ENCODE measurements at places on chromosomes 12 and 14.

- DNase-seq: no peak
These were observed 16.3 kb upstream of the TBC1D30 start for GRCh38 chr12:64808110-64808509.

DNA sequence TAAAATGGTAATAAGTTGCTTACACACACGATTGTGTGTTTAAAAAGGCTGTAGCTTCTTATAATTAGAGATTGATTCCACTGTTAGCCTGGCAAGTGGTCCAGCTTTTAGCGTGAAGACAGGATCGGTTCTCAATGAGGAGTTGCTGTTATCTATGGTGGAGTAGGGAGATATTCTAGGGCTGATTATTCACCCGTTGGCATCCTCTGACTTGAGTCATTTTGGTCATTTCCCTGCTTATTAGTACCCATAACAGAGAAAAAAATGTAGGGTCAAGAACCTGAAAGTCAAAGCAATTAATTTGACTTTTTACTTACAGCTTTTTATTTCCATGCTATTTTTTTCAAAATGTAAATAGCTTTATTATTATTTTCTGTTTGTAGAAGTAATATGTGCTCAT lies 76.0 kb downstream of the KCNK13 start:
- DNase-seq: no peak

DNA sequence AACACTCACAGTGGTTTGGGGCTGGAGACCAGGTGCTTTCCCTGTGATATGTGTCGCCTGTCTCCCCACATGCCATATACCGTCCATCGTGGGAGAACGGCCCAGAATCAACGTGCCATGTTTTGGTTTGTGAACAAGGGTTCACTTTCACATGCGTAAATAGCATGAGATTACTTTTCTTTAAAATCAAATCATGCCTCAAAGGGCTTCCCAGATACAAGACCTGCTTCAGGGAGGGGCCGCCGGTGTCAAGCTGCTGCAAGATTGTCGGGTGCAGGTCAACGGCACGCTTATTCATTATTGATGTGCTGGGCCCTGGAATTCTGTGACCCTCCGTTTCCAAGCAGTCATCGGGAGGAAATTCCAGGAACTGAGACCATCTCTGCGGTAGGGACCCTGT lies 145.2 kb upstream of the RTL1 start:
- DNase-seq: no peak

DNA sequence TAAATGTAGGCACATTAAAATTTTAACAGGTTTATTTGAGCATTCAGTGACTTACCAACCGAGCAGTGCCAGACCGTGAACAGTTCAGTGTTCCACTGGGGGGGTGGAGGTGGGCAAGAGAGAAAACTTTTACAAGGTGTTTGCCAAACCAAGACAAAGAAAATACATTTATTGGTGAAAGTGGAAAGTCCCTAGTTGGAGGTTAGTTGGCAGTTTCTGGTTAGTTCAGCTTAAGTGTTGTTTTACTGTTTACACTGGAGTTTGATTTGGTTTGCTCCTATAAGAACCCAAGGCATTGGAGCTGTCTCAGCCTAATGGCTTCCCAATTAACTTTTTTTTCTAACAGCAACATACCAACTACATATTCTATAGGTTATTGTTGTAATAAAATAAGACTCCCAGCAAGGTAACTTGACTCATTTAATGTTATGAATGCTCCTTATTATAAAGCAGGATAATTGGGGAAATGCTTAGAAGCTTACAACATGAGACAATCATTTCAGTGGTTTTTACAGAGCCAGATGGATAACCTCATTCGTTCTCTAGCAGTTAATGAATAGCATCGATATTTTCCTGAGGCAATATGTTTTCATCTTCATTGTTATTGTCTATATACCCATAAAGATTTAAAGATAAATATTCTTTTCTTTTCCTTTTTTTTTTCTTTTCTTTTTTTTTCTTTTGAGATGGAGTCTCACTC lies 115.8 kb downstream of the ETNK1 start:
- DNase-seq: no peak

DNA sequence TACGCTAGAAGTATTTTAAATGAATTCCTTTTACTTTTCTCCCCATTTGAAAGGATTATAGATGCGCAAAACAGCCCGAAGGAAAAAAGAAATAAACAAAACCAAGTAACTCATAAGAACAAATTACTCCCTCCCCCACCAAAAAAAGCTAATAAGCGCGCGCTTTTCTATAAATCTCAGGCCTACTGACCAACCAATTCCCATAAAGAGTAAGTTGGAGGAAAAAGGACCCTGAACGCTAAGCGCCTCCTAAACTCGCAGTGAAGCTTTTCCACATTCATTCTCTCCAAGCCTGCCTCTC lies 588 bp downstream of the MBIP start:
- DNase-seq: no peak

DNA sequence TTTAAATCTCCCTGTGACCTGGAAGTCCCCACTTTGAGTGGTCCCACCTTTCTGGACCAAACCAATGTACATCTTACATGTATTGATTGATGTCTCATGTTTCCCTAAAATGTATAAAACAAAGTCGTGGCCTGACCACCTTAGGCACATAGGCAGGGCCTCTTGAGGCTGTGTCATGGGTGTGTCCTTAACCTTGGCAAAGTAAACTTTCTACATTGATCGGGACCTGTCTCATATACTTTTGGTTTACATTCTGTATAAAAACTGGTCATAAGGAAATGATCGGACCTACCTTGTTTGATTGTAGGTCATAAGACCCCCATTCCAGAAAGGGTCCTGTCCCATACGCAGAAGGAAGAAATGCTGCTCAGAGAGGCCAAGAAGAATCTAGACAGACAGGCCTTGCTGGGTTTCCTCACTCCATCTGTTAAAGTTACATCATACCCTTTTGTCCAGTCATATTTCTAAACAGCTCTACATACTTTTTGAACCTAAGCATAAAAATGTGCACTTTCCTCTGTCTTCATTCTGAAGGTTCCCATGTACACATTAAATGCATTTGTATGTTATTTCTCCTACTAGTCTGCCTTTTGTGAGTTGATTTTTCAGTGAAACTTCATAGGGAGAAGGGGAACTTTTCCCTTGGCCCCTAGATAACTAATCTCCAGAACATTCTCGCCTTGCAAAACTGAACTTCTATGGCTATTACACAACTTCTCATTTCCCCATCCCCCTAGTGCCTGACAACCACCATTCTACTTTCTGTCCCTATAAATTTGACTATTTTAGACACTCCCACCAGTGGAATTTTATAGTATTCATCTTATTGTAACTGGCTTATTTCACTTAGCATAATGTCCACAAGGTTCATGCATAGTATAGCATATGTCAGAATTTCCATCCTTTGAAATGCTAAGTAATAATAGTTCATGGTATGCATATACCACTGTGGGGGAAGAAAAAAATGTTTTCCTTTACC lies 30.2 kb upstream of the CPM start:
- DNase-seq: no peak

GRCh38 chr12:116489116-116489515 lies 70.1 kb upstream of the MAP1LC3B2 start:
- no peak for DNase-seq

- DNase-seq: no peak
These were observed 46.0 kb downstream of the SMIM41 start for GRCh38 chr12:52125476-52125900.

- DNase-seq: no peak
These were observed 443.3 kb downstream of the ADAMTS20 start for GRCh38 chr12:43108656-43109055.

DNA sequence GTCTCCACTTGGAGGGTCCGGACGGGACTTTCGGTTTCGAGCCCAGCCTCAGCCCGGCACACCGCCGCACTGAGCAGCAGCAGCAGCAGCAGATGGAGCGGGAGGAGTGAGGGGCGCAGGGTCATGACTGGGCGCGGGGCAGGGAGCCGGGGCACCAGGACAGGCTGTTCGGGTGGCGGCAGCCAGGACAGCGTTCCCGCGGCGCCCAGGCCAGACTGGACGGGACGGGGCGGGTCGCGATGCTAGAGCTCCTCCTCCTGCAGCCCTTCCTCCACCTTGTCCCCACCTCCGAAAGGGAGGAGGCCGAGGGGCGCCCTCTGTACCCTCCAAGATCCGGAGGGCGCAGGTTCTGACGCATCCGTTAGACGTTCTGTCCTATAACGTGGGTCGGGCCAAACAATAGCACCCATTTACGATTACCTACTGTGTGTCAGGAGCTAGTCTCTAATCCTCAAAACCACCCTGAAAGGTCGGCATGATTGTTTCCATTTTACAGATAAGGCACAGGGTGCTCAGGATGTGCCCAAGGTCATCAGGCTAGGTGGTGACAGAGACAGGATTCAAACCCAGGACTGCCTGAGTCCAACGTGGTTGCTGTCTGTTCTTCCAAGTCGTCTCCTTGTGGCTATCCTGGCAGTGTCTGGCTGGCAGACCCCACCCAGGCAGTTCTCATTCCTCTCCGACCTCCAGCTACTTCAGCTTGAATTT lies at the start of gene FKBP11:
FKBP11 (minus strand) TSS at position 189 of the 708 bp plus-strand sequence; CDS start at position 125, 64 bp downstream.
- DNase-seq: peak; percentile 56

DNA sequence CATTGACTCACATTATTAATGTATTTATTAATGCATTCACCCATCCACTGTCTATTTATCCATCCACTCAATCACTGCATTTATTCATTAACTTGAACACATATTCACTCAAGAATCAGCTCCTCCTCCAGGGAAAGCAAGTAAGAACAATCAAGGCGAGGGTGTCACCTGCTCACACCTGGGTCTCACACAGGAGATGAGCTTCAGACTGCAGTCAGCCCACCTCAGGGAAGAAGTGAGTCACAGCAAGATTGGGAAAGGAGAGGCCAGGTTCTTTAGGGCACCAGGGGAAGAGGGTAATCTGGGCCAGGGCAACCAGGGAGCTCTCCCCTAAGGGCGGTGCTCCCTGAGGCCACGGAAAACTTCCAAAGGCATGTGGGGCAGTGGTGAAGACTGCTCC lies 367.3 kb downstream of the BCL11B start:
- no peak for DNase-seq

DNA sequence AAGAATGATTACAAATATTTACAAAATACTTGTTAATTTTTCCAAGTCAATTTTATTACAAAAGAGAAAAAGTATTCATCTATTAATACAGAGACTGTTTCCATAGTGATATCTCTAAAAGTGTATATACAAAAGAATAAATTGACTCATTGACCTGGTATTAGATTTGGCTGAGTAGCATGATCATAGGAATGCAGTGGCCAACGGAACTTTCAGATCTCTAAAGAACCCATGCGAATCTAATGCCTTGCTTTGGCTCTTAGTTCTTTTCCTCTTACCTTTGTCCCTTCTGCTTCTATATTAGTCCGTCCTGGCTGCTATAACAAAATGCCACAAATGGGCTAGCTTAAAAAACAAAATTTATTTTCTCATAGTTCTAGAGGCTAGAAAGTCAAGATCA lies 717.8 kb downstream of the TMTC2 start:
- no peak for DNase-seq

- DNase-seq: no peak
These were observed 9.8 kb downstream of the GALNT6 start for GRCh38 chr12:51381226-51382079.
